ENCODE measurements at places on chromosomes 7 and 10. TPM values are rescaled to one million over a fixed set of nuclear protein-coding genes. Genes with fewer than 3 reads are reported as not detected.

DNA sequence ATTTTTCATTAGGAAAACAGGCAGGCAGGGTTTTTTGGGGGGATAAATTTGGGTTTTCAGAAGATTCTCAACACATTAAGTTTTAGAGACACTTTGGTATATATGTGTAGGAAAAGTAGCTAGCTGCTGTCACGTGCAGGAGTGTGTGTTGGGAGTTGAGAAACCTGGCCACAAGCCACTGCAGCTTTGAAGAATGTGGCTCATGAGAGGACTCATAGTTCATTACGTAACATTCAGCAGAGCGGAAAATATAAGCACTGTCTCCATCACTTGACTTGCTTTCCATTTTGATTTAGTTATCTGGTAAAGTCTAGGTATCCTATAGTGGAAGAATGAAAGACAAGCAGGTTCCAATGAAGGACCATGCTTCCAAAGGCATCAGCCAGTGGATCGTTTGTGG, 31.2 kb downstream of the SMNDC1 start:
- no peak for DNase-seq

DNA sequence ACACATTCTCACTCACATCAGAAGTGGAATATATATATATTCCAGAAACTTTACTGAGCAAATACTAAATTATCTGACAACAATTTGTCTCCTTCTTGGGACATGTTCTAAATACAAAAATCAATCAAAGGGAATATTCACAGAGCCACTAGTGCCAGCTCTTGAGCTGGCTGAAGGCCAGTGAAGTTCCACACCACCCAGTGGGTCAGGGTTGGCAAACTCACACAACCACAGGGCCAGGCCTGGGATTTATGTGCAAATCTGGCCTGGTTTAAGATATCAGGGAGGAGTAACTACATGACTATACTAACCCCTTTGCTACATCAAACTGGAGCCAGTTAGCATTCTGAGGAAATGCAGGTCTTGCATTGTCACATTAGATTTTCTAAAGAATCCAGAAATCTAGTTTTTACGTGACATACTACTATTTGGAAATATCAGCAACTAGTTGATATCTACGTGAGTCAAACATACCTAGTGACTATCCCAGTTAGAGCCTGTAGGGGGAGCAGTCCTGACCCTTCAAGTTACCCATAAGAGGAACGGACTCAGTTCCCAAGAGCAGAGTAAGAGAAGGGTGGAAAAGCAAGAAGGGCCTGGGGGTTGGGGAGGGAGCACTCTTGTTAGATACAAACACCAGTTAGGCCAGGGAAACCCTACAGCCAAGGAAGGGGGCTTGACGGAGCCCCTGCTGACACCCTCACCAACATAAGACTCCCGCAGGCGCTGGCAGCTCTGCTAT, 600.4 kb downstream of the KCNMA1 start:
- no peak for DNase-seq

The ZNF22 gene
- total RNA-seq = 22.5 TPM

The GOT1 gene
- 14.4 TPM for total RNA-seq

The LEP gene
- not detected for total RNA-seq
